Lower leg skin (tissue), 4 donors: ENCODE measurements at places on chromosomes 7 and 10. TPM values are rescaled to one million over a fixed set of nuclear protein-coding genes. Genes with fewer than 3 reads are reported as not detected.

DNA sequence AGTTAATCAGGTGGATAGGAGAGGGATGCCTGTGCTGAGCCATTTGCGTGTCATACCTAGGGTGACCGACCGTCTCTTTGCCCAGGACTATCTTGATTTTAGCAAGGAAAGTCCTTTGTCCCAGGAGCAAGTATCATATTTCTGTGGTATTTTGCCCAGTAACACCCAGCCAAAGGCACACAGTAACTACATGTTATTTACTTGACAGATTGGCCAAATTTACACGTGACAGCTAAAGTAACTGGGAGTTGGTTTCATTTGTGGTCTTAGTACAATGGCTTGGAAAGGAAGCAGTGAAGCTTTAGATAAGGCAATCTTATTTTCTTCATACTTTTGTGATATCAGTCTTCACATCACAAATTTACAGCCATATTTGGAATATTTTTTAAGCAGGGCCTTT is 142.1 kb downstream of the JCAD start:
- DNase-seq: no peak

GRCh38 chr7:132336797-132337196 is 239.5 kb downstream of the PLXNA4 start:
- DNase-seq: no peak

DNA sequence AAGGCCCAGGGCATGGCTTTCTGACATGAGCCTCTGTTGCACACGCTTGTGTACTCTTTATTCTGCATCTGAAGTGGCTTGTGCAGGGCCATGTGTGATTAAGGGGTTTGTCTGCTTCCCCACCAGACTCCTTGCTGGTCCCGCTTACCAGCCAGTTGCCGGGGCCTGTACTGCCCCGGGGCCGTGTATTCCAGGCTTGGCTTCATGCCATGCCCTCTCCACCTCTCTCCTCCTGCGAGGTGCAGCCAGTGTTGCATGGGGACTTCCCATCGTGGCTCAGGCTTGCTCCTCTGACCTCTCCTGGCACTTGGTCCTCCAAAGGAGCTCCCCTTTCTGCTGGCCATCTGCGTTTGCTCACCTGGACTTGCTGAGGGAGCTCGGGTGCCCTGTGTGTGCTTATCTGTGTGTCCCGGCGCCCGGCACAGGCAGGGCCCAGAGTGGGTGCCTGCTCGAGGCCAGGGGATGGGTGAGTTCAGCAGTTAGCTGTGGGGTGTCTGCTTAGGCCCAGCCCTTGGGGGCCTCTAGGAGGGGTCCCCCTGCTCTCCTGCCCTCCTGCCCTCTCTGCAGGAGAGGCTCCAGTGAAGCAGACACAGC is 11.0 kb upstream of the C10orf143 start:
- DNase-seq: no peak

- no peak for DNase-seq
Observed at GRCh38 chr10:111488668-111489067, 411.8 kb downstream of the ADRA2A start.

DNA sequence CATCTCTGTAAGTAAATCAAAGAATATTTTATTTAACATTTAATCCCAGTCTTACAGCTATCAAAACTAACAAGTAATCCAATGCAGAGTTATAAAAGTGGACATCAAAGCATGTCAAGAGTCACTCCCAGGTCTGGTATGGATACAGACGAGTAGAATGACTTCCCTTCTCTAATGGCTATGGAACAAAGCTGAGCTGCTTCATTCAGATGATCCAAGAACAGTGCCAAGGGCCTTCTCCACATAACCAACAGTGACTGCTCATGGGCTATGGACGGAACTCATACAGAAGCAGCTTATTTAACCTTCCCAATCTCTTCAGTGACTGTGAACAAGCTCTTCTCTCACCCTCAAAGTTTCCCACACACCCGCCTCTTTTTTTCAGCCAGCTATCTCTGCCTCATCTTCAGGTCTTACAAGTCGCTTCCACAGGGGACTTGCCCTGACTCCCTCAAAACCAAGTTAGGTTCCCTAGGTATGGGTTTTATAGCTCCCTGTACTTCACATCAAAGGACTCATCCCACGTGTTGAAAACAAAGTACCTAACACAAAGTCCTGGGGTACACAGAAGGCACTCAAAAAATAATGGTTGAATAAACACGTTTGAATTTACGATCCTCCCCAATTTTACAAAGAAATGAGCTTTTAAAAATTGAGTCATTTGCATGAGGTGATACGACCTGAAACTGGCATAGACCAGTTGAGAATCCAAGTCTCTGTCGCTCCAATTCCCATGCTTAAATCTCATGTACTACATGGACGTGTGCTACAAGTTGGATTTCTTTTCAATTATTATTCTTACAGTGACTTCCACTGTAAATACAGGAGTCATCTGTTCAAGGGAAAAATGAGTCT is 3.1 kb downstream of the USP6NL start:
- no peak for DNase-seq

Gene PIP
- 148 TPM for total RNA-seq

Gene GPR26
- total RNA-seq: not detected
